ENCODE measurements at places on chromosomes 12 and 14.

DNA sequence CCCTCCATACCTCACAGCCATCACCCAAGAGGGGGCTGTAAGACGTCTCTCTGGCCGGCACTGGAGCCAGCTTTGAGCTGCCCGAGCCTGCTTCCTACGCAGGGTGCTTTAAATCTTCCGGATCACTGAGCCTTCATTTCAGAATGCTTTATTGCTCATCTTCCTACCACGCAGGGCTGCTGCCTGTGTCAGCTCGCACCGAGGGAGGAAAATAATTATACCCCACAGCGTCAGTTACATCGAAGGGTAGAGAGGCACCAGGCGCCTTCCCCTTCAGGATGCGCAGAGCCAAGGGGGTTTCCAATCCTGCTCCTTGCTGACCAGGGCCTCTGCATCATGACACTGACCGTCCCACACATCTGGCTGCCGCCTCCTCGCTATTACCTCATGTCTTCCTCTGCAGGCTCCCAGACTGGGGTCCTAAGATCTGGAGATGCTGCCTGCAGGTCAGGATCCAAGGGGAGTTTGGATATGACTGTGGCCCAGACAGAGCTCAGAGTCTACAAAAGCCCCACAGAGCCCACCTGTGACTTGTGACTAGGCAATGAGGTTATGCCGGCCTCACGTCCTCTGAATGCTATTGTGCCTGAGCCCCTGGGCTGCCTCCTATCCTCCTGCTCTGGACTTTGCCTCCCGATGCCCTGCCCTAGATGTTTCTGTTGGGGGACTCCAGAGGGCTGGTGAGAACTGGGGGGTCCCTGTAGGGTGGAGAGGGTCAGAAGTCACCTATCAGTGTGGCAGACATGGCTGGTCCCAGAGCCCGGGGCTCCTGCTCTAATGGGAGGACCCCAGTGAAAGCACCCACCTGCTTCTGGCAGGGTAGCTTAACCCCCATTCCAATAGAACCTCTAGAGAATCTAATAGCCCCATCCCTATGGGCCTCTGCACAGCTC lies 220.3 kb upstream of the RTL1 start:
- no peak for DNase-seq

GRCh38 chr14:51823706-51824105 lies 36.7 kb upstream of the GNG2 start:
- no peak for DNase-seq

GRCh38 chr12:52285851-52286530 lies 5.3 kb downstream of the KRT81 start:
- no peak for DNase-seq

- DNase-seq = no peak
Observed at GRCh38 chr12:3225796-3226180, 148.6 kb downstream of the TSPAN9 start.

DNA sequence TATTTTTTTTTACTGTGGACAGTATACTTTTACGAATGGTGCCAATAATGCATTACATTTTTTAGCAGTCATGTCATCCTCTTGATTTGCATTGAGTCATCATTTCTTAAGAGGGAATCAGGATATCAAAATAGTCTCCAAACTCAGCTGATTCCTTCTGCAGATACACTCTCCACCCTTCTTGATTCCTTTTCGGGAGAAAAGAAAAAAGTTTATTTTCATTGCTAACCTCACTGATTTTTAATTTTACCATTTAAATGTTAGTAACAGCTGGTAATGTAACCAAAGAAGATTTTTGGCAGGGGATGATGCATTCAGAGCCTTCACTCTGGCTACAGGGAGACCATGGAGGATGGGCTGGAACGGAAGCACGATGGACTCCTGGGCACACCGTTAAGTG lies 47.5 kb downstream of the MRPL42 start:
- DNase-seq = no peak

GRCh38 chr12:27343255-27344000 lies 10.8 kb downstream of the BMAL2 start:
- DNase-seq = no peak

- no peak for DNase-seq
Observed at GRCh38 chr14:61196034-61196433, 85.1 kb downstream of the TMEM30B start.

DNA sequence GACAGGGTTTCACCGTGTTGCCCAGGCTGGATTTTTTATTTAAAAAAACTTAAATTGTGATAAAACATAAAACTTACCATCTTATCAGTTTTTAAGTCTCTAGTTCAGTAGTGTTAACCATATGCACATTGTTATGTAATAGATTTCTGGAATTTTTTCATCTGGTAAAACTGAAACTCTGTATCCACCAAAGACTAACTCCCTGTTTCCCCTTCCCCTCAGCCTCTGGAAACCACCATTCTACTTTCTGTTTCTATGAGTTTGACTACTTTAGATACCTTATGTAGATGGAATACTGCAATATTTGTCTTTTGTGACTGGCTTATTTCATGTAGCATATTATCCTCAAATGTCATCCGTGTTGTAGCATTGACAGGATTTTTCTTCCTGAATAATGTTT lies 12.8 kb upstream of the PLEKHG3 start:
- DNase-seq = no peak

DNA sequence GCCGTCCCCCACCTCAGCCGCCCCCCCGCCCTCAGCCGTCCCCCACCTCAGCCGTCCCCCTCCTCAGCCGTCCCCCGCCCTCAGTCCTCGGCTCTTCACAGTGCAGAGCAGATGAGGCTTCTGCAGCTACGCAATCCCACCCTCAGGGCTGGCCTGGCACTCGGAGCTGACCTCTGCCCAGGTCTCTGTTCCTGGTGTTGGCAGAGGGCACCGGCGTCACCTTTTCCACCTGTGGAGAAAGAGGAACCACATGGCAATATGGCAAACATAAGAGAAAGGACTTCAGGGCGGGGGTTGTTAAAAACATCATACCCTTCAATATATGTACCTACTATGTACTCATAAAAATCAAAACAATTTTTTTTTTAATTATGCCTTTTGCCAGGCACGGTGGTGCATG lies 45.8 kb downstream of the MLXIP start:
- no peak for DNase-seq

DNA sequence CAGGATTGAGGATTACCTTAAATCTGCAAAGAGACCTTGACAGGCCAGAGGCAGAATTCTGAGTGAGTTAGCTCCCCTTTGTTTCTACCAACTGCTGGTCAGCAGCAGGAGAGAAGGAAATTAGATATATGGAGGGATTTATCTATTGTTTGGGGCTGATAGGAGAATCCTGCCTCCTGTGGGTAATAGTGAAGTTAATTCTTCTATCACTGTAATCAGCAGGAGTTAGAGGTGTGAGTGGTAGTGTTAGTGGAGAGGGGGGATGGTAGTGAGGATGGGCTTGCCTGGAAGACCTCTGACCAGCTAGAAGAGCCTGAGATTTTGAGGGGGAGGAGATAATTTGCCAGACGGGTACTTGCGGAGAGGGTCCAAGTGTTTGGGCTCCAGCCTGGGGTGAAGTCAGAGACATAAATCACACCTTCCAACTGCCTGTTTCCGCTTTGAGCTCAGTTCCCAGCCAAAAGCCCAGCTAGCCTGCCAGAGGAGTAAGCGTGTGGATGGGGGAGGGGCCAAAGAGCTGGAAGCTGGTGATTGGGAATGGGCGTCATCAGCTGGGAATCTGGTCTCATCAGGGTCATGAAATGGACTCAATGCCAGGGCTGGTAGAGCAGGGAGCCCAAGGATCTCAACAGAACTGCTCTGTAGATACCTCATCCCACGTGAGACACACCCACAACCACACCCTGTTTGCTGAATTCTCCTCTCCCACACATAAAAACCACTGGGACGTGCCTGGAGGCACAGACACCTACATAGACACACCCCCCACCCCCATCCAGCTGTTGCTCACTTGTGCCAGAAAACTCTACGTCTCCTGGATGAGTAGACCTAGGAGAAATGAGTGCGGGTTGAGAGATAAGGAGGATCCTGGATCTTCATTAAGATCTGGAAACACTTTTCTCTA lies 13.1 kb upstream of the ITGA5 start:
- DNase-seq = no peak

DNA sequence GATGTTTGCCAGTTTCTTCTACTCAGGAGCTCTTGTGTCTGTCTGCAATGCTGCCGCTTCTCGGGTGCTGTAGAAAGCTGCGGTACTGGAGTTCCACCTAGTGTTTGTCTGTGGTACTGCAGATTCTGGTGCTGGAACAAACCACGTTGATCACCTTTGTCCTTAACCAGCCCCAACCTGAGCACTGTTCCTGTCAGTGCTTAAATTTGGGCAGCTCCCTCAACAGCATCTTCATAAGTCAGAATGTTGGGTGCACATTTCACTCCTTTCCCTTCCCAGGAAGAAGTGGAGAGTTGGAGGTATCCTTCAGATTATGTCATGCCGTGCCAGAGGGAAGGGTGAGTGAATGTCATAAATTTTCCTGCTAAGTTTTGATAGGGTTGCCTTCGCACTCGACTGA lies 48.7 kb upstream of the LALBA start:
- peak; percentile 75 for DNase-seq

DNA sequence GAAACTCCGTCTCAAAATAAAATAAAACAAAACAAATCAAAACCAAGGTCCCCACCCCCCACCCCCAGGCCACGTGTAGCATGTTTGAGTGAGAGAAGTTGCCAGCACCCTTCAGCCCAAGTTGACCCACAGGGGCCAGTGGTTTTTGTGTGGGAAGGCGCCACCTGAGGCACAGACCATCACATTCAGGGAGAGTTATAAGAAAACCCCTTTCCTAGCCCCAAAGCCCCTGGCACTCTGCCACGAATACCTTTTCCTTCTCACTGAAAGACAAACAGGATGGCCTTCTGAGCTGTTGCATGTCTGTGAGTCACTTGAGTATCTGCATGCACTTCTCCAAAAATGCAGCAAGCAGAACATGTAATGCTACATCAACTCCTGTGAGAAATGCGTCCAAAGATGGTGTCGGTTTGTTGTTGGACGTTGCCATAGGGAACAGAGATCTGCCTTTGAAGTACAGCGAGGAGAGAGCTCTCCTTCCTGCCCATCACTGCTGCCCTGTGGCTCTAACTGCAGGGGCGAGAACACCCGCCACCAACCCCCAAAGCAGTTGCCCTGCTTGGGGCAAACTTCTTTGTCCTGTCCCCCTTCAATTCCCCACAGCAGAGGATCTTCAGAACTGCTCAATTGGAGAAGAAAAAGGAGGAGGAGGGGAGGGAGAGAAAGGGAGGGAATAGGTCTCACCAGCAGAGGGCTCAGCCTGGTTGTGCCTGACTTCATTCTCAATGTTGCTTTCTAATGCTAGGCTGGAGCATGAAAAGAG lies 2.7 kb upstream of the TRAF3 start:
- DNase-seq = no peak

- DNase-seq = no peak
Observed at GRCh38 chr14:59816941-59817340, 53.6 kb downstream of the RTN1 start.

GRCh38 chr12:59040656-59041055 lies 120.4 kb upstream of the LRIG3 start:
- no peak for DNase-seq

DNA sequence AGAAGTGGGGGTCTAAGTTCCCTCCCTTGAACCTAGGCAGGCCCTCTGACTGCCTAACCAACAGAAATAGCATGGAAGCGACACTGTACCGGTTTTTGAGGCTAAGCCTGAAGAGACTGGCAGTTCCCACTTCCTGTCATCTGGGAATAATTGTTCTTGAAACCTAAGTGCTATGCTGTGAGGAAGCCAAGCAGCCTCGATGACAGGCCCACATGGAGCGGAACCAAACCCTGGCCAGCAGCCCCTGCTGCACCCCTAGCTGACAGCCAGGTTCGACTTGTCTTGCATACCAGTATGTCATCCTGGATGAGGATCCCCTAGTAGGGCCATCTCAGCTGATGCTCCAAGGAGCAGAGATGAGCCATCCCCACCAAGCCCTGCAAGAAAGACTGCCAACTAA lies 6.4 kb upstream of the GPR68 start:
- no peak for DNase-seq

DNA sequence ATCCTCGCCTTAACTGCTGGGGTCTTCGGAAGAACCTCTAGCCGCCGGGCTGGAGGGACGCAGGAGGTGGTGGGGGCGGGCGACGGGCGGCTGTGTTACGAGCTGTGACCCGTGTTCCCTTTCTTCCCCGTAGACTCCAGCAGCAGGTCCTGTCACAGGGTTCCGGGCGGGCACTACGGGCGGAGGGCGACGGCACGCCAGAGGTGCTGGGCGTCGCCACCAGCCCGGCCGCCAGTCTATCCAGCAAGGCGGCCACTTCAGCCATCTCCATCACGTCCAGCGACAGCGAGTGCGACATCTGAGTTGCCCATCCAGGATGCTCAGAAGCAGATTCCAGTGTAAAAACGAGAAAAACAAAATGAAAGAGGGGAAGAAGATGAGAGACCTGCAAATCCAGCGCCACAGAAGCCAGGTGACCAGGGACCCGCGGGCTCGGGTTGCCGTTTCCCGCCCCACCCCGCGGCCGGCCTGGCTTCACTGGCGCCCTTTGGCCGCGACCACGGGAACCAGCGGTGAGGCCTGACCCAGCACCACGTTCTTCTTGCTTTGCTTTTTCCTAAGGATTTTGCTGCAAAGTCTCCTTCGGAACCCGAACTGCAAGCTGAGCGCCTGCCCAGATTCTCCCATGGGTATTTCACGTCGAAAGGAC lies 2.1 kb downstream of the SIX6 start:
- DNase-seq = no peak

- no peak for DNase-seq
Observed at GRCh38 chr14:75578102-75578785, at the start of gene FLVCR2. Gene FLVCR2, plus strand, starts transcription at chr14:75578620. Its CDS starts 353 bp downstream, at chr14:75578973.

- DNase-seq = no peak
Observed at GRCh38 chr12:1924996-1925683, 6.7 kb upstream of the CACNA2D4 start.

- no peak for DNase-seq
Observed at GRCh38 chr12:72388322-72388721, 116.2 kb downstream of the TRHDE start.

DNA sequence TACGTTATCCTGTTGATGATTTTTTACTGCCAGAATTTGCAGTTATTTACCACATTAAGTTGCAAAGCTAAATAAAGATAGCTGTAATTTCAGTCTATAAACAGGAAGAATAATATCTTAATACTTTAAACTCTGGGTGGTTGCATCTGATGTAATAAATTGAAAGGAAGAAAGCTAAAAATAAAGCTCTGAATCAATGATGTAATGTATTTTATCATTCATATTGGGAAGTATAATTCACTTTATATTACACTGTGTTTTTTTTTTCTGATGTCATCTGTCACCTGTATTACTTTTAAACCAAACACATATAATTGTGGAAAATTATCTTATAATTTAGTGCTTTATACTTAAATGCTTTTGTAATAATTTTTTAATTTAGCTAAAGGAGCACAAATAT lies 37.1 kb downstream of the PDZRN4 start:
- DNase-seq = no peak

GRCh38 chr14:95895720-95896119 lies 19.1 kb downstream of the TUNAR start:
- DNase-seq = peak; percentile 26

DNA sequence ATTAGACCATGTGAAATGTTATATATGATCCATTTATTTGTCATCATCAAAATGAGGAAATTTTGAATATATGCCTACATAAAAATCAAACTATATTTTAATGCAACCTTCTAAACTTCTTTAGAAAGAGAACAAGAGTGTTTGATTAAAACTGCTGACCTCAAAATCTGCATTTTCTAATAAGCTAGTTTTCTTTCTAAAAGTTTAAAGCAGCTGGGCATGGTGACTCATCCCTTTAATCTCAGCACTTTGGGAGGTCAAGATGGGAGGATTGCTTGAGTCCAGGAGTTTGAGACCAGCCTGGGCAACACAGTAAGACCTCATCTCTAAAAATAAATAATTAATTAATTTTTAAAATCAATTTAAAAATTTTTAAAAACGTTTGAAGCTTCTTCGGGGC lies 36.2 kb downstream of the GNPTAB start:
- no peak for DNase-seq
